ENCODE measurements at places on chromosomes 5 and 9.

DNA sequence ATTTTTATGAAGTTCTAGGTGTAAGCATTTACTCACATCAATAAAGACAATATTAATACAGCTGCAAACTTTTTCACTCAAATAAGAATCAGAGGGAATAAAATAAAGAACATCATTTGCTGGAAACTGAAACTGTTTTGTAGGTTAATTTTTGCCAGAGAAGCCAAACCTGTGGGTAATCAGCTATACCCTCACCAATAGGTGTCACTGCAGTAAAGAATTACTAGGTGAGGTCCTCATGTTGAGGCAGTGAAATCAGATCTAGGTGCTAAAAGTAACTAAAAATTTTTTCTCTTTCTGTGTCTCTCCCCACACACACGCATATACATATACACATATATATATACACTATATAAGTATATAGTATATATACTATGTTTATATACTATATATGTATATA lies 1016.3 kb upstream of the SEMA6A start:
- peak; percentile 68 for DNase-seq

DNA sequence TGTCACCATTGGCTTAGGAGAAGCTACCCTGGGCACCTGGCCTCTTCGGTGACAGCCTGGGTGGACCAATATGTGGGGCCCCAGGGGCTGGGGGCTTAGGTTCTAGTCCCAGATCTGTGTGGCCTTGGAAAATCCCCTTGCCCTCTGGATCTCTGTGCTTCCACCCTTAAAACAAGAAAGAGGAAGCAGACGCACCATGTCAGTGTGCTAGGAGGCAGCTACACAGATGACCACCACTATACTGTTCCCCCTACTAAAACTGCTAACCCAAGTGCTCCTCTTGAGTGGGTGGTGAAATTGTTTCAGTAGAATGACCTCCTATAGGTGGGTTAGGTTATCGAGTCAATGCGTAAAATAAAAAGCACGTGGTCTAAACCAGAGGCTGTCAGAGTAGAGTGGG lies 31.0 kb downstream of the AFAP1L1 start:
- no peak for DNase-seq

DNA sequence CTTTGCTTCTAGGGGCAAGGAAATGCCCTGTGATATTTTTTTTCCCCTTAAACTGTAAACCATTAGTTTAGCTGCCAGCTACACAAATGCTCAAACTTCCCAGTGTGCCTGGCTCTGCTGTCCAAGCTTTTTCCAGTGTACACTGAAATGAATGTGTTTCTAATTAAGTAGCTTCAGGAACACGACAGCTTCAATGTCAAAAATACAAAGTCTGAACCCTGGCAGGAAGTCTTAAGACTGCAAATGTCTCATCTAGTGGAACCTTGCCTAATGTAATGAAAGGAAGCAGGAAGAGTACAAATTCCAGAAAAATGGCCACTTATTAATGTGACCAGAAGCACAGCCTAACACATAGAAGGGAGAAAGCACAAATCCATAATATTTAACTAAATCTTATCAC lies 255.2 kb downstream of the CRB2 start:
- DNase-seq, result no peak

- DNase-seq, result no peak
Observed at GRCh38 chr5:164233791-164234190, 728.4 kb downstream of the MAT2B start.

DNA sequence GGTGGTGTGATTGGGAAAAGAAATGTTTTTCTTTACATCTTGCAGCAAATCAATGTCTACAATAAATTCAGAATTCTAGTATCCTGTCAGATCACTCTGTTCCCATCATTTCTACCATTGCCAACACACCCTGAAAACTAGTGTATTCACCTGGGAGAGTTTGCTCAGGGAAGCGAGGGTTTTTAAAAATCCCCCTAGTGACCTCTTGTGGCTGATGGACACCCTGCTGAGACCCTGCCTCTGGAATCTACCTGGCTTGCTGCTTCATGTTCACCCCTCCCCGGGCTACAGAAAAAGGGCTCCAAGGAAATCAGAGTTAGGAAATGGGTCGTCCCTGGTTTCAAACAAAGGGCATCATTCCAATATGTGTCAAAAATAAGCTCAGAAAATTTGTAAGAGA lies 21.4 kb upstream of the ALDOB start:
- DNase-seq, result no peak

DNA sequence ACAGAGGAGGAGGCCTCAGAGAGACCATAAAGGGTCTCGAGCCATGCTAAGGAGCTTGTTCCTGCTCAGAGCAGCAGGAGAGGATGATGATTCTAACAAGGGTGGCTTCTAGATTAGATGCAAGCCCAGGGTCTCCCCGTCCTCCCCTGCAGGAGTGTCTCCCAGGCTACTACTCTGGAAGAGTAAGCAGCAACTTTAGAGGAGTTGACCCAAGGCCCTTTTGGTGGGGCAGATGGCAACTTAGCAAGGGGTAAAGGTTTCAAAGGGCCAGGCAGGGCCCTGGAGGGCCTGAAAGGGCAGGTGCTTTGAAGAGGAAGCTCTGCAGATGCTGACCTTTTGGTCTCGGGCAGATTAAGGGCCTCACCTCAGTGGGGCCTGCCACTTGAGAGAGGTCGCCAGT lies 174.9 kb downstream of the GABBR2 start:
- no peak for DNase-seq

GRCh38 chr5:72749362-72749997 lies 67.0 kb upstream of the TNPO1 start:
- DNase-seq, result no peak

DNA sequence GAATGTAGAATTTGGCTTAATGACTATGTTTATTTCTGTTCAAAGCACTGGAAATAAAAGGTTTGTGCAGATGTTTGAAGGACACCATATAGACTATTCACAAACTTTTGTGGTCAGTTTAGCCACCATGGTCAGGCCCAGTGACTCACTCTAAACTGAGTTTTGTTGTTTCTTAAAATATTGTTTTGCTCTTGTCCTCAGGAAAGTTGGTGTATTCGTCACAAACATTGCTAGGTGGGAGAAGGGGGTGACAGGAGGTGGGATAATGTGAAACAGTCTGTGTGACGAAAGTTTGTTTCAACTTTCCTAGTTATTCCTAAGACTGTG lies 35.0 kb upstream of the LIFR start:
- peak; percentile 34 for DNase-seq
